Nephron progenitor cell (in vitro differentiated cells): ENCODE measurements at places on chromosomes 7 and 10.

- H3K4me3 ChIP-seq: no peak overlapping the region
- DNase-seq: no peak
- no peaks in the 10 kb centered on the region for H3K4me1 ChIP-seq
- H3K27ac ChIP-seq: no peak overlapping the region
- peaks cover 12% of the 10 kb centered on the region for H3K27me3 ChIP-seq
- no peaks in the 10 kb centered on the region for H3K36me3 ChIP-seq
Observed at GRCh38 chr10:92837456-92837855, 10.9 kb upstream of the EXOC6 start.

DNA sequence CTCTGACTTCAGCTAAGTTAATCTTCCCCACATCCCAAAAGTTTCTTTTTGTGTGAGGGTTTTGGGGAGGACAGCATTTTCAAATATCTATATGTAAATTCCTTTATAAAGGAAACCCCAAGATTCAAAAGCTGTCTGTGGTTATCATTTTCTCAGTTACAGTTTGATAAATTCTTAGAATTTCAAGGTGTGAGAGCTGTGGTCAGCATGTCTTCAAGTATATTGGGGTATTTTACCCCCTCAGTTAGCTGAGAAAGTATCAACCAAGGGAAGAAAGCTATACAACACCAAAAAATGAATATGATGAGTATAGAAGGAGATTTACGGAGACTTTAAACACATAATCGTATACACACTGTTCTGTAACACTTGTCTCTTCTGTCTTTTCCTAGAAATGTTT is 109.2 kb downstream of the SND1 start:
- no peaks in the 10 kb centered on the region for H3K27me3 ChIP-seq
- peaks cover 21% of the 10 kb centered on the region for H3K4me1 ChIP-seq
- H3K4me3 ChIP-seq: no peak overlapping the region
- no peak for DNase-seq
- H3K36me3 ChIP-seq: peaks cover 22% of the 10 kb centered on the region
- no peak overlapping the region for H3K27ac ChIP-seq

DNA sequence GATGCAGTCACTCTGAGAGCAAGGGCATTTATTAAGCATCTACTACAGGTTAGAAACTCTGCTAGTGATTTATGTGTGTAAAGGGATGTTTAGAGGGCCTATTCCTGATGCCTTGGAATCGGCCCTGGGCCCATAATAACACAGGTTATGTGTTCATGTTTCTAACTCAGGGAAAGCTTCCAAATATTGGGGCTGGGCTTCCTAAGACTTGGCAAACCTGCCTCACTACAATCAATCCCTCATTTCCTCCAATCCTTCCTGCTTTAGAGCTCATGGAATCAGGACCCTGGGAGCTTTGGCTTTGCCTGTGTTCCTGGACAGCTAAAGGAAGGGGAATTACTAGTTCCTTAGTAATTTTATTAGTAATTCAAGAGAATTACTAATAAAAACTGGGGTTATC is 148.8 kb downstream of the HIBADH start:
- H3K4me3 ChIP-seq: no peak overlapping the region
- peaks cover 2% of the 10 kb centered on the region for H3K27me3 ChIP-seq
- H3K36me3 ChIP-seq: no peaks in the 10 kb centered on the region
- peaks cover 85% of the 10 kb centered on the region for H3K4me1 ChIP-seq
- no peak overlapping the region for H3K27ac ChIP-seq

GRCh38 chr7:98730326-98730725 is 113.2 kb downstream of the NPTX2 start:
- peaks cover 24% of the 10 kb centered on the region for H3K27me3 ChIP-seq
- no peak overlapping the region for H3K27ac ChIP-seq
- H3K4me1 ChIP-seq: peaks cover 35% of the 10 kb centered on the region
- DNase-seq: no peak
- no peaks in the 10 kb centered on the region for H3K36me3 ChIP-seq

GRCh38 chr7:102292813-102293798 is 6.4 kb downstream of the SH2B2 start:
- H3K27ac ChIP-seq: no peak overlapping the region
- H3K36me3 ChIP-seq: no peaks in the 10 kb centered on the region
- H3K4me3 ChIP-seq: no peak overlapping the region
- H3K27me3 ChIP-seq: peaks cover 20% of the 10 kb centered on the region
- no peak for DNase-seq

GRCh38 chr10:73408061-73408460 is 5.8 kb downstream of the ANXA7 start:
- DNase-seq: no peak
- peaks cover 8% of the 10 kb centered on the region for H3K36me3 ChIP-seq
- H3K27me3 ChIP-seq: no peaks in the 10 kb centered on the region
- no peak overlapping the region for H3K4me3 ChIP-seq
- H3K27ac ChIP-seq: no peak overlapping the region
- H3K4me1 ChIP-seq: peaks cover 15% of the 10 kb centered on the region

- no peak overlapping the region for H3K4me3 ChIP-seq
- no peaks in the 10 kb centered on the region for H3K36me3 ChIP-seq
- no peak overlapping the region for H3K27ac ChIP-seq
Observed at GRCh38 chr7:16564023-16564380, 37.4 kb downstream of the LRRC72 start.

DNA sequence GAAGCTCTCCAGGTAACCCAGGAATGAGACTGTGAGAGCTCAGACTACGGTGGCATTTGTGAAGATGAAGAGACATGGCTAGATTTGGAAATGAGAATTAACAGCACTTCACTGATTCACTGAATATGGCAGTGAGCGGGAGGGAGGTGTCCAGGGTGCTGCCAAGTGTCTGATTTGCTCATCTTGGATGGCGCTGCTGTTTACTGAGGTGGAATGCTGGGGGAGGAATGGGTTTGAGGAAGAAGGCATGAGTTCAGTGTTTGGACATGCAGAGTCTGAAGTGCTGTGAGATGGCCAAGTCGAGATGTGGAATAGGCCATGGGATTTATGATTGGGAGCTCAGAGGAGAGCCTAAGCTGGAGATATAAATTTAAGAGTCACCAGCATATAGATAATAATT is 437.1 kb upstream of the NPVF start:
- peaks cover 91% of the 10 kb centered on the region for H3K4me1 ChIP-seq
- H3K27me3 ChIP-seq: peaks cover under 1% of the 10 kb centered on the region
- H3K4me3 ChIP-seq: peak overlapping the region; percentile 8
- peak overlapping the region; percentile 6 for H3K27ac ChIP-seq
- no peak for DNase-seq

- DNase-seq: no peak
- peaks cover 6% of the 10 kb centered on the region for H3K27me3 ChIP-seq
- peak overlapping the region; percentile 99 for H3K27ac ChIP-seq
- H3K4me1 ChIP-seq: peaks cover 51% of the 10 kb centered on the region
- peak overlapping the region; percentile 99 for H3K4me3 ChIP-seq
Observed at GRCh38 chr7:5528071-5528814, 104.6 kb upstream of the TNRC18 start.

DNA sequence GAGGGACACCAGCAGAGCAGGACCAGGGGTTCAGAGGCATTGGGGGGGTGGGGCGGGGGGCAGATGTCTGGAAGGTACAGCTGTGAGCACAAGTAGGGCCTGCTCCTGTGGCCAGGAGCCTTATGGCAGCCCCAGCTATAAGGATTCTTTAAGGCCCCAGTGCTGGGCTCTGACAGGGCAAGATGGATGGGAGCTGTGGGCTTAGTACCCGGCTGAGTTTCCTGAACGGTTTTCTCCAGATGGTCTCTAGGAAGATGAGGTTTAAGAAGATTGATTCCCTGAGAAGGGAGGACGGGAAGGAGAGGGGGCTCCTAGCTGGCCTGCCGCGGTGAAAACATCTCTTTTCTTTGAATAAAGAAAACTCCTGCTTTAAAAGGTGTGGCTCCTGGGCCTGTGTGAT is 30.1 kb upstream of the COMTD1 start:
- H3K27me3 ChIP-seq: peaks cover 7% of the 10 kb centered on the region
- peaks cover 4% of the 10 kb centered on the region for H3K36me3 ChIP-seq
- DNase-seq: peak; percentile 47

- H3K27me3 ChIP-seq: peaks cover 17% of the 10 kb centered on the region
- H3K4me3 ChIP-seq: no peak overlapping the region
- H3K27ac ChIP-seq: no peak overlapping the region
- no peak for DNase-seq
- peaks cover 78% of the 10 kb centered on the region for H3K4me1 ChIP-seq
- H3K36me3 ChIP-seq: no peaks in the 10 kb centered on the region
Observed at GRCh38 chr10:122490786-122491680, 29.7 kb downstream of the HTRA1 start.

GRCh38 chr7:143460271-143460979 is 17.2 kb downstream of the TAS2R60 start:
- no peaks in the 10 kb centered on the region for H3K4me1 ChIP-seq
- peaks cover 4% of the 10 kb centered on the region for H3K27me3 ChIP-seq
- no peak overlapping the region for H3K27ac ChIP-seq
- DNase-seq: no peak
- no peak overlapping the region for H3K4me3 ChIP-seq

DNA sequence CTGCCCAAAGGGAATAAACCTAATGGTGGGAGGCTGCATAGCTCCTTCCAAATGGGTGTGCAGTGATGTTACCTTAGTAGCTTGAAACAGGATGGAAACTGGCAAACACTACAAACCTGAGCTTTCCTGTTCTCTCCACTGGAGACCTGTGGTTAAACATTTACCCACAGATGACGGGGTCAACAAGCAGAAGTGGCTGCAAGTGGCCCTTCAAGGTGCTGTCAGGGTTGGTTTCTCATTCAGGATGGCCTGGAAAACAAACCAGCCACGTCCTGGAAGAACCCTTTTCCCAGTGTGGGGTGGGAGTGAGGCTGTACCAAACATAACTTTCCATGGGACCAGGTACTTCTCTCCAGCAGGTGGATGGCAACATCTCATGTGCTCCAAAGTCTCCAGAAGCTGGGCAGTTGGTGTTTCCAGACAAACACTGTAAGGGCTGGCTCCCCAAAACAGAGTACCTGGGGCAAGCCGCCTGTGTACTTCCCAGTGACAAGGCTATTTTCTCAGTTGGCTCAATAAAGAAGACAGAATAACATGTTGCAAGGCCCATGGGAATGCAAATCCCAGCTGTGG is 67.5 kb downstream of the DNAJB9 start:
- peaks cover 7% of the 10 kb centered on the region for H3K4me1 ChIP-seq
- peaks cover 6% of the 10 kb centered on the region for H3K27me3 ChIP-seq

GRCh38 chr10:115948465-115948864 is 324.5 kb downstream of the GFRA1 start:
- DNase-seq: no peak
- H3K27ac ChIP-seq: no peak overlapping the region
- no peaks in the 10 kb centered on the region for H3K36me3 ChIP-seq
- H3K4me3 ChIP-seq: no peak overlapping the region
- peaks cover 38% of the 10 kb centered on the region for H3K4me1 ChIP-seq
- H3K27me3 ChIP-seq: no peaks in the 10 kb centered on the region

DNA sequence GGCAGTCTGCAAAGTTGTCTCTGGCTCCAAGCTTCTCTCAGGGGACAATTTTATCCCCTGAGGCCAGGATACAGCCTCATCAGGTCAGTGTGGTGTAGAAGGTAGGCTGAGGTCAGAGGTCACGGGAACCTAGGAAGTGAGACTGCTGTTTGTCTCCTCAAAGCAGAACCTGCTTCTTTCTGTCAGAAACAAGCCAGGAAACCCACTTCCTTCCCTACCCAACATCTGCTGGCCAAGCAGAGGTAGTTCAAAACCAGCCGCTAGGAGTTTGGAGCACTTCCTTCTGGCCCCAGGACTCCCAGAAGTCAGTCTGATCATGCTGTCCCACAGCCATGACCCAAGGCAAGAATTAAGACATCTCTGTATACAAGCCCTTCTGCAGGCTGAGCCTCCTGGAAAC is 12.2 kb downstream of the CLRN3 start:
- H3K4me3 ChIP-seq: no peak overlapping the region
- no peaks in the 10 kb centered on the region for H3K36me3 ChIP-seq
- no peak overlapping the region for H3K27ac ChIP-seq
- H3K4me1 ChIP-seq: peaks cover 10% of the 10 kb centered on the region
- peak; percentile 25 for DNase-seq

DNA sequence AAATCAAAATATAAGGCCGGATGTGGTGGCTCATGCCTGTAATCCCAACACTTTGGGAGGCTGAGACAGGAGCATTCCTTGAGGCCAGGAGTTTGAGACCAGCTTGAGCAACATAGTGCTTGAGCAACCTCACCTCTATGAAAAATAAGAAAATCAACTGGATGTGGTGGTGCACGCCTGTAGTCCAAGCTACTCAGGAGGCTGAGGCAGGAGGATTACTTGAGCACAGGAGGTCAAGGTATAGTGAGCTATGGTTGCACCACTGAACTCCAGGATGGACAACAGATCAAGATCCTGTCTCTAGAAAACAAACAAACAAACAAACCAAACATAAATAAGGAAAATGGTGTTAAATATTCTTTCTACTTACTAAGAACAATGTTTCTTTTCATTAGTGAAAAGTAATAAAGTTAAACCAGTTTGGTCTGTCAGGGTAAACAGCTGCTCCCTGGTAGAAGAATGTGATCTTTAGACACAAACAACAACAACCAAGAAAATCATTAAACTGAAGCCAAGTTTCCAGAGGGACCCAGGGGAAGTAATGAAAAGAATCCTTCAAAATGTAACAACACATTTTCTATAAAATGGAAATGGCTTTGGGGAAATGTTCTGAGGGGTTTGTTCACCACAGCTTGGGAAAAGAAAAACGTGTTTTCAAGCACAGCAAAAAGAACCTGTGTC is 17.5 kb upstream of the BAG3 start:
- peaks cover 5% of the 10 kb centered on the region for H3K4me1 ChIP-seq
- no peaks in the 10 kb centered on the region for H3K36me3 ChIP-seq
- no peak for DNase-seq
- H3K27me3 ChIP-seq: peaks cover 4% of the 10 kb centered on the region

DNA sequence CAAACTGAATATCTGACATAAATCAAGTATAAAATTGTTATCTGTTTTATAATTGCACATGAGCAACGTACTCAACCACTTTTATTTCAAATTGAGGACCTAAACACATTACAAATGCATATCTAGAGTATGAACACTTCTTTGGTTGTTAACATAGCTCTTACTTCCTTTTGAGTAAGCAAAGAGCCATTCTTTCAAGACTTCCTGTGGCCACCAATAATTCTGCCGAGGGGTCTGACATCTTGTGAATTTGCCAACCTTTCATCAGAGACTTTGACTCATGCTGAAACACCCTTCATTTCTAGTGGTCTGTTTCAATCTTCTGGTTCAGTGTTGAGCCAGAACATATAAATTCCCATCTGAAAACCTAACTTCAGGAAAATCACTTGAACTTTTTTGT is 59.4 kb downstream of the CDK14 start:
- H3K4me3 ChIP-seq: no peak overlapping the region
- peaks cover under 1% of the 10 kb centered on the region for H3K4me1 ChIP-seq

DNA sequence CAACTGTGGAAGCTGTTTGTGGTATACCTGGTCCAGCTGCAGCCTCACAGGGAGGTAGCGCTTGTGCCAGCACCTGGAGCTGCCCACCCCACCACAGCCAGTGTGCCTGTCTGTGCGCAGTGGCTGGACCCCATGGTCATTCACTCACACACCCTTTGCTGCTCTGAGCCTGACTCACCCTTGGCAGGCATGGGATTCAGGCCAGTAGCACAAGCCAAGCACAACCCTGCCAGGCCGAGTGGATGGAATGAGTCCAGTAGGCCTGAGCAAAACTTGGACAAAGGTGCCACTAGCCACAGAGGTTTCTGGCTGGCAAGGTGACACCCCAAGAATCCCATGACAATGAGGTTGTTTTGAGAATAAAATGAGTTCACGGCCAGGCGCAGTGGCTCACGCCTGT is 19.0 kb downstream of the RBM48 start:
- H3K4me3 ChIP-seq: no peak overlapping the region
- peaks cover 3% of the 10 kb centered on the region for H3K27me3 ChIP-seq
- no peak for DNase-seq
- no peaks in the 10 kb centered on the region for H3K4me1 ChIP-seq
